Astrocyte of the hippocampus (primary cell): ENCODE measurements at places on chromosomes 11 and 22.
A peak's percentile ranks its signal among the peaks of the same experiment; 100 is the strongest.

- DNase-seq: no peak
Observed at GRCh38 chr11:108498816-108499408, 728 bp upstream of the POGLUT3 start.

- DNase-seq: no peak
Observed at GRCh38 chr11:66464916-66465315, 1.8 kb upstream of the PELI3 start.

DNA sequence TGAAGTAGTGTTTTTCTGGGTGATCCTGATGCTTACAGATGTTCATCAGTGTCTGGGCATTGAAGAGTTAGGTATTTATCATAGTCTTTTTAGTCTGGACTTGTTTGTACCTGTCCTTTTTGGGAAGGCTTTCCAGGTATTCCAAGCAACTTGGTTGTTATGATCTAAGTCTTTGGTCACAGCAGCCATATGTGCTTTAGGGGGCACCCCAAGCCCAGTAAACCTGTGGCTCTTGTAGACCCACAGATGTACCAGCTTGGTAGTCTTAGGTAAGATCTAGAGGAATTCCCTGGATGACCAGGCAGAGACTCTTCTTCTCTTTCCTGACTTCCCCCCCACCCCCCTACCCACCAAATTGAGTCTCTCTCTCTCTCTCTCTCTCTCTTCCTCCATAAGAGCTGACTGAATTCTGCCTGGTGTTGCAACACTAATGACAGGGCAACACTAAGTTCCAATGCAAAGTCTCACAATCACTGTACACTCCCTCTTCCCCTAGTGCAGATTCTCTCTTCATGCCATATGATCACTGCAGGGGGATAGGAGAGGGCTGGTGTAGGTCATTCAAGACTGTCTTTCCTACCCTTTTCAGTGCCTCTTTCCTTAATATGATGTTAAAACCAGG, 24.5 kb upstream of the MMP8 start:
- no peak for DNase-seq

- peak; percentile 98 for DNase-seq
Observed at GRCh38 chr11:115941481-115941993, 437.3 kb upstream of the CADM1 start.
